ENCODE measurements at places on chromosomes 5 and 9.

- no peak for DNase-seq
Observed at GRCh38 chr5:95835682-95836385, 13.3 kb upstream of the GLRX start.

- DNase-seq = peak; percentile 78
Observed at GRCh38 chr5:102638316-102638715, 116.8 kb upstream of the PAM start.

- peak; percentile 1 for DNase-seq
Observed at GRCh38 chr5:55278778-55279177, 28.7 kb downstream of the DHX29 start.

- no peak for DNase-seq
Observed at GRCh38 chr5:138975098-138975847, 100.1 kb upstream of the LRRTM2 start.

GRCh38 chr5:76134646-76135045 lies 51.5 kb downstream of the SV2C start:
- no peak for DNase-seq
